ENCODE measurements at places on chromosomes 4 and X.

DNA sequence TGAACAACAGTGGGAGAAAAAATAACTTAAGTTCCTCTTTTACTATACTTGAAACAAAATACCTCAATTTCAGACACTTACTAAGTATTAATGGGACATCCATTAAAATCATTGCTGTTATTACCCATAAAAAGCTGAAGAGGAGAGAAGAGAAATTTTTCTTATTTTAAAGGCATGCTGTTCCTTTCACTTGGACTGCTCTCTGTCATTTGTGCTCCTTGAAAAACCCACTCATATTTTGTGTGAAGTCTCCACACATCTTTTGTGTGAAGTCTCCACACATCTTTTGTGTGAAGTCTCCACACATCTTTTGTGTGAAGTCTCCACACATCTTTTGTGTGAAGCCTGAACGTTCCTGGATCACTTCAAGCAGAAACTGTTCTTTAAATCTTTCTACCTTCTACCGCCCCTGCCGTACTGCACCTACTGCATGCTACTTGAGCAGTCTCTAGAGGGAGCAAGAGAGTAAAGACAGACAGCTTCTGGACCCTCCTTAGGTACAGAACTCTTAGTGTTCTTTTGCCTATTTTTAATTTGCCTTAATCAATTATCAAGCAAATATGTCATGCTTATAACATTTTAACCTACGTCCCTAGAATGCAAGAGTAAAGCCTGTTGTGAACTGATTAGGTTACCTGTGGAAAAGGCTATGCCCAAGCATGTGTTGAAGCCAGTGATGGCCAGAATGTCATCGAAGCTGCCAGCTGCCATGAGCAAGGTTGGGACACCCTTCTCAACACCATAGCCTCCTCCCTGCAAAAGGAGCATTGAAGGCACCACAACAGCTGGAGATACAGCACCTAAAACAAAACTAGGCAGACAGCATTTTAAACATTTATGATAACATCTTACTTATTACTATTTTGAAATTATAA, 27.1 kb upstream of the SLC9B1 start:
- no peak for DNase-seq

- DNase-seq = no peak
Measured at GRCh38 chrX:91434351-91435168, at the start of gene PABPC5. PABPC5 (plus strand) TSS chrX:91434839; CDS start chrX:91435578, 739 bp downstream.

GRCh38 chrX:9865804-9866472, 79.7 kb downstream of the SHROOM2 start:
- DNase-seq = no peak

DNA sequence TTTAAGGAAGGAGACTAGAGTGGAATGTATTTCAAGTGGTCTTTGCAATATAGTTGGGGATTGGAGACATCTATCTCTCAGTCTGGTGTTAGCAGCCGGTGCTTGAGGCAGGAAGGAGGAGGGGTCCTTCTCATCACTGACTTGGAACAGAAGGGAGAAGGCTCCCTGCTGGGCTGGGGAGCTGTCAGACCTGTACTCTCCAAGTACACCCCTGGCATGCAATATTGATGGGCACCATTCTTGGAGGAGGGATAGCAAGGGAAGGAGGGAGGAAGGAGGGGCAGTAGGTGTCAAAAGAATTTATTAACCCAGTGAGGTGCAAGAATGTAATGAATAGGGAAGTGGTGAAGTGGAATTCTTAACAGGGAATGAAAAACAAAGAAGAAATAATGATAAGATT, 338.8 kb downstream of the UNC5C start:
- DNase-seq = no peak

- DNase-seq = no peak
Measured at GRCh38 chrX:65686236-65686635, 18.8 kb downstream of the MSN start.

- no peak for DNase-seq
Measured at GRCh38 chrX:48961585-48962091, 4.2 kb upstream of the OTUD5 start.

DNA sequence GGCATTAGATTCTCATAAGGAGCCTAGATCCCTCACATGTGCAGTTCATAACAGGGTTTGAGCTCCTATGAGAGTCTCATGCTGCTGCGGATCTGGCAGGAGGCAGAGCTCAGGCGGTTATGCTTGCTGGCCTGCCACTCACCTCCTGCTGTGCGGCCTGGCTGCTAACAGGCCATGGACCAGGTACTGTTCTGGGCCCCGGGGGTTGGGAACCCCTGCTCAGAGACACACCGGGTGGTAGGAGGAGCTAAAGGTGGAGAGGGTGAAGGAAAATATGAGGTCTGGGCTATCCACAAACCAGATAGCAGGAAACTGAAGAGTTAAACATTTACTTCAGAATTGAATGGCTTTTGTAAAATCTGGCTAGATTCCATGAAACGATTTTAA, 5.9 kb upstream of the F11 start:
- no peak for DNase-seq

- no peak for DNase-seq
Measured at GRCh38 chr4:153260132-153260531, 55.9 kb downstream of the TRIM2 start.

DNA sequence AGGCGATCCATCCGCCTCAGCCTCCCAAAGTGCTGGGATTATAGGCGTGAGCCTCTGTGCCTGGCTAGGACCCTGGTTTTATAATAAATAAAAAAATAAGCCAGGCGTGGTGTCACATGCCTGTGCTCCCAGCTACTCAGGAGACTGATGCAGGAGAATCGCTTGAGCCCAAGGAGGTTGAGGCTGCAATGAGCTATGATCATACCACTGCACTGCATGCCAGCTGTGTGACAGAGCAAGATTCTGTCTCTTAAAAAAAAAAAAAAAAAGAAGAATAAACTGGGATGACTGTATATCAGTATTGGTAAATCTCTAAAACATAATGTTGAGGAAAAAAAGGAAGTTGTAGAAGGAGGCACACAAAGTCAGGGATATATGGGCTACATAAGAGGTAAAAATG, 45.7 kb upstream of the SLC34A2 start:
- DNase-seq = no peak

DNA sequence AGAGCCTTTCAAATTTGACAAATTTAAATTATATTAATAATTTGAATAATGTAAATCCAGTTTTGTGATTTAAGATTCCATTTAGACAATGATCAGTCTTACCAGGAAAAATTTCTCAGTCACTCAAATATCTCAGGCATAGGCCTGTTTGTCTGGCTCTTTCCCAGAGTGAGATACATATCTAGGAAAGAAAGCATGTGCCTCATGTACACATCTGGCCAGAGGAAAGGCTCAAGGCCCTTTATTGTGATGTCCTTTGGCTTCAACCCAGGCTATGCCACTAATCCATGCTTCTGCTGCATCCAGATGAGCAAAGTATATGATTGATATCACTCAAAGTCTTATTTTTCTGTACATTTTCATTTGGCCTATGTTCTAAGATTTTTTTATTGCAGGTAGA, 473.3 kb upstream of the ADGRL3 start:
- DNase-seq = no peak

DNA sequence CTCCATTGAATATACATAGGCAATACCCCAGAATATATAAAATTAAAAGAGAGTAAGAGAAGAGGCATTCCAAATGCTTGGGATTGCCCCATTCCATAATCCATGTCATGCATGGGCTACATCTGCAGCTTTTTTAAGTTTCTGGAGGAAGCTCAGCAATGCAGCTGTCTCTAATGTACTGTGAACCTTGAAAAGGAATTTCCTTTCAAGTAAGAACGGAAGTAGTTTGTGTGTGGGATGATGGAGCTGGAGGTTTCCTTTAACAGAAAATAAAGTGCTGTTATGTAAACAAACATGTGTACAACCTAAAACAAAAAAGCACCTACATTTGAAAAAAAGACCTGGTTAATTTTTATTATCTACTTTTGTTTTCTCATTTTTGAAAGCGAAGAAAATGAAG, 303.5 kb downstream of the BMPR1B start:
- no peak for DNase-seq

GRCh38 chrX:110462957-110463356, 104.3 kb downstream of the RTL9 start:
- no peak for DNase-seq

DNA sequence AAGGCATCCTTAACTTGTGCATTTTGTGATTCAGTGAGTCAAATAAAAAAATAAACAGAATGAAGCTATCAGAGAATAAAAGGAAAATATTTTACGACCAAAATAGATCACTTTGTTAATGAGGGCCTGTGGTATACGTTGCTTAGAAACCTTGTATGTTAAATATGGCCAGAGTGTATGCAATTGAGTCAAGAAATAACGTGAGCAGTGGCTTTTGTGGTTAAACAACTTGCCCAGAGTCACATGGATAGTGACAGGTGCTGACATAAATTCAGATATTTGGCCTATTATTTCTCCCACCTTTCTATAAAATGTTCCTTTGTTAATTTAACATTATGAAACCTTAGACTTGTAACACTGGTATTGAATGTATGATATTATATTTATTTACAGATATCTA, 393.4 kb downstream of the PABPC4L start:
- no peak for DNase-seq

GRCh38 chr4:97720869-97721432, 422.3 kb downstream of the STPG2 start:
- DNase-seq = peak; percentile 3

DNA sequence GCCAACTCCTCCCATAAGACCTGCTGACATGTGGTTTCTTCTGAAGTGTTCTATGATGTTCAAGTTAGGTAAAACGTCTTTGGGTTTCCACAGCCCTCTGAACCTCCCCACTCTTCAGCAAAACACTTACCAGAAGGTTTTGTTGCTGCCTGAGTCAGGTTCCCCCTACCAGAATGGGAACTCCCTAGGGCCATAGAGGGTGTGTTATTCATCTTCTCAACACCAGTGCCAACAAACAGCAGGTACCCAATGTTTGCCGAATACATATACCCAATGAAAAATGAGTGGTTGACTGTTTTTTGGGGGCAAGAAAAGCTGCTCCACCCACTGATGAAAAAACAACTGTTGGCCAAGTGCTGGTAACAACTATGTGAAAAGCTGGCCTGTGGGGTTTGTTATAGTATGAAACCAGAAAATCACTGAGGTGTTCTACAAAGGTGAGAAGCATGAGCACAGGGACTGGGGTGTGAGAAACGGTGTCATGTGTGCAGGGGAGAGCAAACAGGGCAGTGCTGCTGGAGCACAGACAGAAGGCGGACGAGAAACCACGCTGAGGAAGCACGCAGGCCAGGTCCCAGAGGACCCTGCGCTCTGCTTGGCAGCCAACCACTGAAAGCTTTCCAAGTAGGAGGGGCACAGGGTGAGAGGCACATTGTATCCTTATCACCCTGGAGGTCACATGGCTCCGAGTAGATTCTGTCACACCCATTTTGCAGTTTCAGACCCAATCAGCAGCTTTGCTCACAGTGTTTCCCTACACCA, 28.8 kb downstream of the ATP8A1 start:
- DNase-seq = no peak

DNA sequence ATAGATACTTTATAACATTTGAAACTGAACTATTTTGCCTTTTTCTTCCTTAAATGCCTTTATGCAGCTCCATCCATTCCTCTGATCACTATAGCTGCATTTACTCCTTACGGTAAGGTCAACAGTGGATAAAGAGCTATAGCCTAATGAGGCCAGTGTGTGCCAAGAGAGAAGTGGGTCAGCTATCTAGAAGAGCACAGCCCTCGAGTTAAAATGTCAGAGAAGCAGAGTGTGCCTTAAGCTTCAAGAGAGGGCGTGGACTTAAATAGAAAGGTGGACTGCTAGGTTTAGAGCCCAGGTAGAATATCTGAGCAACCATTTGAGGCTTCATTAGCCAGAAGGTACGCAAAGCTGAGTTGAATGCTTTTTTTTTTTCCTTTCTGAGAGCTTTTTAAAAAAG, 347.4 kb downstream of the BMPR1B start:
- DNase-seq = no peak

All from 8988T (cell line).